ENCODE measurements at places on chromosomes 12 and 14.

DNA sequence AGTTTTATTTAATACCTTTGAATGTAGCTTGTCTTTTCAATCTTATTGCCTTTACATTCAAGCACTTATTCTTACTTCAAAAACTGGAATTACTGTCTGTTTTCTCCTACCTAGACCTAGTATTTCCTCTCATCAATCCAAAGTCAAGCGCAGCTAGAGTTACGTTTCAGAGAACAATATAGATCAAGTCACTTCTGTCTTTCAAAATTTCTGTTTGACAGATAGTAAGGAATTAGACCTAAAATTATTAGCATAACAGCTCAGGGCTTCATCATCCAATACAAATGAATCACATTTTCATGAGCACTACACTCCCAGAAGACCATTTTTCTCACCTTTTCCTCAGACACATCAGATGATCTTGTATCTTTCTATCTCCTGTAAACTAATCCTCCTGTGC lies 170.6 kb downstream of the CCDC59 start:
- DNase-seq = no peak

DNA sequence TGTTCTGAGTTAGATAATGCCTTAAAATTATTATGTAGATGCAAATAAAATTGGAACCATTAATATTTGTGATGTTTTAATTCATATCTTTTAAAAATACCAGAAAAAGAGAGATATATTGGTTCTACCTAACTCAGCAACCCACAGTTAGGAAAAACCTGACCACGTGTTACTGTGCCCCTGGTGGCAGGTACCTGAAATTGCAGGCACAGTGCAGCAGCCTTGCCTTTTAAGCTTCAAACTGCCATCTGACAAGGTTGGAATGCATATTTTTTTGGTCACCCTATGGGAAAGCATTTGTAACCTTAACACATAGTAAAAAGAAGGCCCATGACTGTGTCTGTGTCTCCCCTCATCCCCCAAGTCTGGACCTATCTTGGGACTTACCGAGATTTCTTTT lies 109.4 kb upstream of the NOS1 start:
- no peak for DNase-seq

GRCh38 chr12:5488626-5488955 lies 56.7 kb downstream of the NTF3 start:
- DNase-seq = no peak

DNA sequence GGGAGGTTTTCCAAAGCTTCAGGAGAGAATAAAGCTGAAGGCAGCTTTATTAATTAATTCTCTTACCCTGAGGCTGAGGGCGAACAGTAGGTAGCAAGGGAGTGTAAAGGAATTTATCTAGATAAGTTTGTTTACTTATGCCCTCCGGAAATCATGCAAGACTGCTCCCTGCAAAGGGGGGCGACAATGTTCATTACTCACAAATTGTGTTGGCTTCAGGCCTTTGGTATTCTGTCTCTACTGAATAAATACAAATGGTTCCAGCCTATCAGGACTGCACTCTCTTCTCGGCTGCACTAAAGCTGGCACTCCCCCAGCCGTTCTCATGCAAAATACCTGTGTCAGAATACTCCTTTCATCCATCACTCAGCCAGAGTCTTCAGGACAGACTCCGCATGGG lies 120.8 kb downstream of the PPHLN1 start:
- DNase-seq = no peak

DNA sequence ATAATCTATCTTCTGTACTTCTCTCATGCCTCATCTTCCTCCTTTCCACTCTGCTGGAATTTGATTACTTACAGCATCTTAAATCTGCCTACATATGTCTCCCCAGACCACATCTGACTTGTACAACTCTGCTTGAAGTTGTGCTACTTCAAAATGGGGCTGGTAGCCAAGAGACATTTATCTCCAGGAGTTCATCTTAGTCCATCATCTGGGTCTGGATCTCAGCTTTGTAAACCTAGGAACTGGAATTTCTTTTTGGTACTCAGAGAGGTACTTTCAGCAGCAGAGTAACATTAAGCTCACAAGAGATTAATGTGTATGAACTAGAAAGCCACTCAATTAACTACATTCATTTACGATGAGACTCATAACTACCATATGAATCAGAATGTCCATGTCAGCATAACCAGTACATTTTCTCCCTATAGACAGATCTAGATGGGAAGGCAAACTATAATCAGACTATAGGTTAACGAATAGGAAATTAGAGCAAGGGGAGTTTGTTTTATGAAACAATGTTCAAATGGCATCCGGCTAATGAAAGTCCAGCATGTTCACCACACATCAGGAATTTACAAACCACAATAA lies 178.8 kb downstream of the CEP128 start:
- no peak for DNase-seq

DNA sequence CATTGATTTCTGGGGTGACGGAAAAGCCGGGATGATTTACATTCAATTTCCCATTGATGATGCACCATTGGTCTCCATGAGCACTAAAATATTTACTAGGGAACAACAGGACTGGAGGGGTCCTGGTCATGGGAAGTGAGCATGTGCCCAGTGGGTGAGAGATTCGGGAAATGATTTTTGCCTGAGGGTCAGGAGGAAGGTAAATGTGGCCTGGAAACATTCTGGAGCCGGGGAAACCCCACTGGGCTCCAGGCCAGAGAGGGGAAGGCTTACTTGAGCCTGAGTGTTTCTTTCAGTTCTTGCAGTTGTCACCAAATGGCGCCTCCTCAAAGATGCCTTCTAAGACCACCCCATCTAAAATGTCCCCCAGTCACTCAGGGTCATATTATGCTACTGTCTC lies 532.3 kb upstream of the TBX3 start:
- no peak for DNase-seq

DNA sequence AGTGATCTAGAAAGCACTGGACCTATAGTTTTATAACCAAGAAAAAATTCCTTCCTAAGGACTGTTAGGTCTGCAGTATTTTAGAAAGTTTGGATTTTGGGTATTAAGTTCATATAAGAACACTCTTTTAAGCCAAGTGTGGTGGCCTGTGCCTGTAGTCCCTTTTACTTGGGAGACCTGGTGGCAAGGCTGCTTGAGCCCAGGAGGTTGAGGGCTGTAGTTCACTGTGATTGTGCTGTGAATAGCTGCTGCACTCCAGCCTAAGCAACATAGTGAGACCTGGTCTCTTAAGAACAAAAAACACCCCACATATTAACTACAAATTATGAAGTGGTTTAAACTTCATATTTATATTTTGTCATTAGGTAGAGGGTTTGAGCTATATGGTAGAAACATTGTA lies 9.7 kb downstream of the DNM1L start:
- DNase-seq = no peak

DNA sequence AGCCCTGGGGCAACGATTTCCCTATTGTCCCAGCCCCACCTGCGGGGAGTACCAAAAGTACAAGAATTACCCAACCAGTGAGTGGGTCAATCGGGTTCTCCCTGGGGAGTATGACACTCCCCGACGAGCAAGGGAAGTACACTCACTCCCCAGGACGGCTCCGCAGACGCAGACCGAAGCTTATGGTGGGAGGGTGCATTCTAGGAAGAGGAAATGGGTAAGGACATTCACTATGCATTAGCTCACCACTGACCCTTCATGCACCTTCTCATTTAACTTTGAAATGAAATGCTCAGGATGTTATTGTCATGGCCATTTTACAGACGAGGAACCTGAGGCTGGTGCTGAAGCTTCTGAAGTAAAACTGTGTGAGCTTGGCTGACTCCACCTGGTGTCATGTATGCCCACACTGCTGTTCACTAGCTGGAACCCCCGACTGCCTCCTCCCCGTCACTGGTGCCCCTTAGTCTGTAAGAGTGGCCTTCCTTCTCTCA lies 45.8 kb upstream of the TMED10 start:
- no peak for DNase-seq

DNA sequence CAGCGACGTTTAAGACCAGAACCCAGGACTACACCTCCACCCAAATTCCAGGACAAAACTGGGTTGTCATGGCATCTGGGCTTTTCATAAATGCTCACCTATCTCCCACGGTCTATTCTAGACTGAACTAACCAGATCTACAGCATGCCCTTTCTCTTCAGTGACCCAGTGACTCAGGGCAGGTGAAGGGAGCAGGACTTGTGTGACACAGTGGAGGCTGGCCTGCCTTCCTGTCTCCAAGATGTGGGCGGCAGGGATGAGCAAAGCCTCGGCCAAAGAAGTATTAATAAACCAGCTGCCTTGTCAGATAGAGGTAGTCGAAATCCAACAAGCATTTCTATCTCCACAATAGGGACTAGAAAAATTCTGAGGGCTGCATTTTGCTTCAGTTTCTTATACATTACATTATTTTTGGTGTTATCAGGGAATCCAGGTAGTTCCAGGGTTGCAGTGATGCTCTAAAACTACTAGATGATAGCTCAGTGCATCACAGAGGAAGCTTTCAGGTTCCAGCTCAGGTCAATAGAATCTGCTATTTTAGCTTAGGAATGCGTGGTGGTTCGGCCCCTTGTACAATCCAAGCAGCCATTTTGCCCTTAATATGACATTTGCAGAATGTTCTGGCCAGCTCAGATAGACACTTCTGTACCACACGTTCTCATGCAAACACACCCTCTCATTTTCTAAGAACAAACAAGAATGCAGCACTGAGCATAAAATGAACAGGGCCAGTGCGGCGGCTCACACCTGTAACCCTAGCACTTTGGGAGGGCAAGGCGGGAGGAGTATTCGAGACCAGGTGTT lies 4.2 kb upstream of the GLRX5 start:
- no peak for DNase-seq

GRCh38 chr12:2922329-2922728 lies 31.6 kb downstream of the TULP3 start:
- no peak for DNase-seq

DNA sequence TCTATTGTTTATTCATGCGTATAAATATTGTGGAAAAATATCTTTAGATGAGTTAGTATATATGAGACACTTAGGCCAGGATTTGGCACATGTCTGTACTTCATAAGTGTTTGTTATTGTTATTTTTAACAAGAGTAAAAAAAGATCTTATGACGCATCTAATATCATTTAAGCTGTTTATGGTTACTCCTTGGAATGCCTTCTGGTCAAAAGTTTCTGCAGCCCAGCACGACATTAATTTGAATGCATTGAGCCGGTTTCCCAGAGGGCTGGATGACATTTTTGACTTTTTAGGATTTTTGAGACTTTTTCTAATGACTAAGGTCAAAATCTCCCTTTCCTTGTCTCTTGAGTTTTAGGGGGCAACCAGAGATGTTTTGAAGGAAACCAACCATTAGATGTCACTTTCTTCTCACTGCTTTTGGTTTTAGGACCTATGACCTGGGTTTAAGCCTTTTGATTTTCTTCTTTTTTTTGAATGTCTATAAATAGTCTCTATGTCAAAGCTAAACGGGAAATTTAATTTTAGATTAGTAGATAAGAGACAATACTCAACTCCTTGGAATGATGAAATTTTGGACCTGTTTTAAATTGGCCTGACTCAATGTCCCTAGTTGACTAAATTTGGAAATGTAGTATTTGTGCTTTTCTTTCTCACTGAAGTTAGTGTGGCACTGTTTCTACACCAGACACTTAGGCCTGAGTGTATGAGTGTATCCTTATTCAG lies 215.5 kb downstream of the AEBP2 start:
- no peak for DNase-seq

DNA sequence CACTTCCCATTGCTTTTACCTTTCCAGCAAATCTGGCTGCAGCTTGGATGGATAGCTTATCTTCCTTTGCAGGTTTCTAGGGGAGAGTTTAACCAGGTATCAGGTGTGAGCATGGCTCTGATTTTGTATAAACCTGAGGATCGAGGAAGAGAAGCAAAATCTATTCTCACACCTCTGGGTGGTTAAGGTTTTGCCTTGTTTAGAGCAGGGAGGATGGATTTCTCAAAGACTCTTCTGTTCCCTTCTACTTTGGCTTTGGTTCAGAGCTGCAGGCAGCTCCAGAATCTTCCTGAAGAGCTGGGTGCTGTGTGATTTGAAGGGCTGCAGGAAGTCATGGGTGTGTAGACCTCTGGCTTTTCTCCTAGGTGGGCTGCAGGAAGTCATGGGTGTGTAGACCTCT lies 1.7 kb downstream of the JDP2 start:
- DNase-seq = no peak

GRCh38 chr12:121871467-121871866 lies 12.8 kb upstream of the HPD start:
- DNase-seq = no peak

- no peak for DNase-seq
Measured at GRCh38 chr14:68952531-68953195, 26.4 kb downstream of the ACTN1 start.

DNA sequence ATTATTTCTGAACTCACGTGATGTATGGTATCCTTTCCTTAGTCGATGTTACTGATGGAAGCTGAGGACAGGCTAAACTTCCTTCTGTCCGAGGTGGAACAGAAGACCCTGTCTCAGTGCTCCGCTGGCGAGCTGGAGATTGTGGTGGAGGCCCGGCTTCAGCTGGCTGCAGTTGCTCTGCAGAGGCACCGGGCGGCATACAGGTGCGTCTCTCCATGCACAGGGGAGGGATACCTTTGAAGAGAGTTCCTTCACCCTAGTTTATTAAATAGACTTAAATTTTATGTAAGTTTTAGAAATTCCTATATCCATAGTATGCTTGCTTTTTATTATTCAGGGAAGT lies 186.7 kb upstream of the NEDD1 start:
- DNase-seq = no peak

- DNase-seq = no peak
Measured at GRCh38 chr12:117188961-117189724, 1.1 kb downstream of the FBXO21 start.

DNA sequence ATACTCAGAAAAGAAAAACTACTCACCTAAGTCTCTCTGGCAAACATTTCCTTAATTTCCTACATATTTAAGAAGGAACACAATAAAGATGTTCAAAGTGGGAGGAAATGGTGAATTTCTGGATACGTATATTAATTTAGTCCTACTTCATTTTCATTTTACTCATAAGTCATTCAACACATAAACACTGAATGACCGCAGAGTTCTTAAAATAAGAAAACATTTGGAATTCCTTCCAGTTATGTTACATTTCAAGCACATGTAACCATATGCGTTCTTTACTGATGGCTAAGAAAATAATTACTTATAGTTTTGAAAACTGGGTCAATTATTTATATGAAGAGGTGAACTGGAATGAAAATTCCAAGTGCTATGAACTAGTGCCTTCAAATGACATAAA lies 409.3 kb downstream of the BCAT1 start:
- no peak for DNase-seq

Measured in activated naive CD4-positive, alpha-beta T cell (primary cell).